ENCODE measurements at places on chromosomes 5 and 9.

- no peak for DNase-seq
Measured at GRCh38 chr5:147930769-147931168, 24.4 kb upstream of the C5orf46 start.

GRCh38 chr5:177304392-177305119 is 957 bp downstream of the PRELID1 start:
- no peak for DNase-seq

DNA sequence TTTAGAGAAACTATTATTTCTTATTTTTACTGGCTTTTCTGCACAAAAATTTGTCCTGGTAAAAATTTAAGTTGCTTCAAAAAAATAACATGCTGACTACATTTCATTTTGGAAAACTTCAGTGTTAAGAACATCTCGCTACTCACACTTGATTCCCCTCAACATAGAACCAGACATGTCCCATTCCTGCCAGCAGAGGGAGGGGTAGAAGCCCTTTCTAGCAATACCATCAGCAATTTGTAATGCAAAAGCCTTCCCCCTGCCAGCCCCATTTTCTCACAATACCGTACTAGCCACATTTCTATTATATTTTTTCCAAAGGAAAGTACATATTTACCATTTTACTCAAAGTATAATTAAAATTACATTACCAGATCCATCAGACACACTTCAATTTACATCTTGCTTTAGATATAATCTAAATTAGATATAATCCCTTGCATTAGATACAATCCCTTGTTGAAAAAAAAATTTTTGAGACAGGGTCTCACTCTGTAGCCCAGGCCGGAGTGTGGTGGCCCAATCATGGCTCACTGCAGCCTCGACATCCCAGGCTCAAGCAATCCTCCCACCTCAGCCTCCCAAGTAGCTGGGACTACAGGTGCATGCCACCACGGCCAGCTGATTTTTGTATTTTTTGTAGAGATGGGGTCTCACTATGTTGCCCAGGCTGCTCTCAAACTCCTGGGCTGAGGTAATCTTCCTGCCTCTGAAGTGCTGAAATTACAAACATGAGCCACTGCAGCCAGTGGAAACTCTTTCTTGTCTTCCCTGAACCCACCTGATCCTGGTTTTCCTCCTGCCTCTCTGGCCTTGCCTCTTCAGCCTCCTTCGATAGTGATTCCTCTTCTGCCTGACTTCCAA is 39.6 kb upstream of the IDNK start:
- peak; percentile 83 for DNase-seq

GRCh38 chr5:58236498-58236897 is 223.4 kb downstream of the PLK2 start:
- no peak for DNase-seq

DNA sequence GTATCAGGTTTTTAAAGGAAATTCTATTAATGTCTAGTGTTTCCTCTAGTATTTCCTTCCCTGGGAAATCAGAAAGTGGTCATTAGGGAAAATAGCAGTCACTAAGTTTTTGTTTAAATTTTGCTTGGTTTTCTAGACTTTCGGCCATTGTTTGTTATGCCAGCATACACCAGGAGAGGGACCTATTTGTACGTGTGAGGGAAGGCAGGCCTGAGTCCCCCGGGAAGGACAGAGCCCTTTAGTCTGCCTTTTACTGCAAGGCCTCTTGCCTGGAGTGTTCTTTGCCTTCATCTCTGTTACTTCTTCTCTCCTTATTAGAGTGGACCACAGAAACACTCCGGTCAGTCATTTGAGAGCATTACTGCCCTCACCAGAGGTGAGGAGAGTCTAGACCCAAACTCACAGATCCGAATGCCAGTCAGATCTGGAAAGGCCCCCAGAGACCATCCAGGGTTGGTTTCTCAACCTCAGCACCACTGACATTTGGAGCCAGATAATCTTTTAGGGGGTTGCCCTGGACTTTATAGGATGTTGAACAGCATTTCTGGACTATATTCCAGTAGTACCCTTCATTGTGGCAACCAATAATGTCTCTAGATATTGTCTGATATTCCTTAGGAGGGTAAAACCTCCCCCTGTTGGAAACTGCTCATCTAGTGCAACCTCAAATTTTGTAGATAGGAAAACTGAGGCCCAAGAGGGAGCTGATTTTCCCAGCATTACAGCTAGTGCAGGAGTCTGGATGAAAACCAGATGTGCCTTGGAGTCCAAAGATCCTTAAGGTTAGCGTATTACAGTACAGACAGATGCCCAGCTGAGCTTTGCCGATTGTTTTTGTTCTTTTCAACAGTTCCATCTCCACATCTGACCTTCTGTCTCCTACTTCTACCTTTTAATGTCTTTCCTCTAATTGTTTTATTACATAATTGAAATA is 93.0 kb upstream of the NIPAL4 start:
- no peak for DNase-seq

DNA sequence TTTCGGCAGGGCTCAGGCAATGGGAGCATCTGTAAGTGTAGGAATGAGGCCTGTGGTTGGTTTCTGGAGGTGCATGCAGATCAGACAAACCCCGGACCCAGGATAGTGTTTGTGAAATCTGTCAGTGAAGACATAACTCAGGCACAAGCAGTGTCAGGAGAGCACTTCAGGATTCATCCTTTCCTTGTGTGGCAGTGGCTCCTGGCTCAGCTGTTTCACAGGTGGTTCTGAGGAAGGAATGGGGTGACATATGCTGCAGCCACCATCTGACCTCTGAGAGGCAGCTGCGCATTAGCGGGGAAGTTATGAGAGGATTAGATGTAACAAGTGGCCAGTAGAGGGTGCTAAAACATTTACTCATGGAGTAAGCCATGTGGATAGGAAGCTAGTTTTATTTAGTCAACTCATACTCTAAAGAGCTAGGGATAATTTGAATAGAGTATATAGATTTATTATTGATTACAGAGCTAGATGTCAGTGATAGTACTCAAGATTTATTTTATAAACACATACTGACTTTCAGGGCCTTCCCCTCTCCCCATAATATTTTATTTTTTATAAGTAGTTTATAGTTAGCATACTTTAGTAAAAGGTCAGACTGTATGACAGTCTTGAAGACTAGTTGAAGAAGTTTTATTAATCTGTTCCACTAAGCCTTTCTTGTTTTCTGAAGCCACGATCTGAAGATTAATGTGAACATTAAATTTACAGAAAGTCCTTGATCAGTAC is 28.4 kb downstream of the NNT start:
- DNase-seq = peak; percentile 60

DNA sequence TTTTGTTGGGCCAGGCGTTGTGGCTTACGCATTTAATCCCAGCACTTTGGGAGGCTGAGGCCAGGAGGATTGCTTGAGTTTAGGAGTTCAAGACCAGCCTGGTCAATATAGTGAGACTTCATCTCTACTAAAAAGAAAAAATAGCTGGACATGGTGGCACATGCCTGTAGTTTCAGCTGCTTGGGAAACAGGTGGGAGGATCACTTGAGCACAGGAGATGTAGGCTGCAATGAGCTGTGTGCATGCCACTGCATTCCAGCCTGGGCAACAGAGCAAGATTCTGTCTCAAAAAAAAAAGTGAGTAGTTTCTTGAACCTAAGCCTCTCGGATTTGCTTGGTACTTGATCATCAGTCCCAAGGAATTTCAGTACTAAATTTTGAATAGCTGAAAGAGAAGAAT is 26.9 kb downstream of the G3BP1 start:
- no peak for DNase-seq

Measured in NT2/D1 (cell line).